ENCODE measurements at places on chromosomes 13 and 19. TPM values are rescaled to one million over a fixed set of nuclear protein-coding genes. Genes with fewer than 3 reads are reported as not detected.

DNA sequence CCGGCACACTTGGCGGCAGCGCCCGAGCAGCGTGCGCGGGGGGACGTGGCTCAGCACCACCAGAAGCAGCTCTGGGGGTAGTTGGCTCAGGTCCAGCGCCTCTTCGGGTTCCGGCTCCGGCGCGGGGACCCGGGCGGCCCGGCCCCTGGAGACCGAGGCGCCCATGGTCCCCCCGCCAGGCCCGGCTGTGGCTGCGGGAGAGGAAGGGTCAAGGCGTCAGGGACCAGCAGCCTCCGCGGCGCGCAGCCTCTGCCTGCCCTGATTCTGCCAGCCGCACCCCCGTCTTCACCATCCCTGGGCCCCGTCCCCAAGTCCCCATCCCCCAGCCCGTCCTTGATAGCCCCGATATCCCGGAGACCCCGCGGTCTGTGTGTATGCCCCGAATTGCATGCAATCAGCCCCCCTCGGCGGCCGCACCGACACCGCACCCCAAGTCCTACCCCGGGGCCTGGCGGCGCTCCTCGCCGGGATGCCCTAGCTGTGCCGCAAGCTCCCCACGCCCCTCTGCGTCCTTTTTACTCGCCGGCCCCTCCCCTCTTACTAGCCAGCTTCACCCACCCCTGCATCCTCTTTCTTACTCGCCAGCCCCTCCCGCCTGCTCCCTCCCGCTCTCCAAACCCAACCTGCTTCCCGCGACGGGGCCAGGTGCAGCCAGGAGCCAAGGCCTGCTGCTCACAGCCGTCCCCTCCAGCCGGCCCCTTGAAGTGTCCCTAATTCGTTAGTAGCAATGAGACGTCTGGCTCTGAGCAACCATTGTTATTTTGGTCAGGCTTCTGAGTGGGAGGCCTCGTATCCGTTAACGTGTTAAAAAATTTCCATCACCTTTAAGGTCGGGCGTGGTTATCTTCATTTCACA lies at the start of gene FBXO27:
Gene FBXO27, minus strand, starts transcription at position 487 of the 856 bp plus-strand sequence. Its CDS starts 322 bp downstream, at position 165.
- peak; percentile 76 for DNase-seq

The ZNF491 gene
- total RNA-seq = 0.41 TPM

- DNase-seq = peak; percentile 85
Measured at GRCh38 chr19:40797963-40798682, 868 bp upstream of the EGLN2 start.

DNA sequence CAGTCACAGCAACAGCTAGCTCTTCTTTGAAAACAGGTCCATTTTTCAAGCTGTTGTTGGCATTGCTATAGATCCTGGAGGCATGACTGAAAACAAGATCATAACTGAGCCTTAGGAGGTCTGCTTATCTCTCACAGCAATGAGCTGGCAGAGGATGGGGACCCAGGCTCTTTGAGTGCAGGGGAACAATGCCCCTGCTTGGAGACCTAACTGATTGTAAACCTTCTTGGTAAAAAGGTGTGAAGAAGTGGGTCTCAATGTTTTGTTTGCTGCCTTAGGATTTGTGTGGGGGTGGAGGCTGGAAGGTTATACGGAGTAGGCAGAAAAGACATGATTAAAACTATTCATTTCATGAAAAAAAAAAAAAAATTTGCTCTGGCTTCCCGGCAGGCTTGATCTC lies 94.6 kb downstream of the EFNB2 start:
- no peak for DNase-seq

DNA sequence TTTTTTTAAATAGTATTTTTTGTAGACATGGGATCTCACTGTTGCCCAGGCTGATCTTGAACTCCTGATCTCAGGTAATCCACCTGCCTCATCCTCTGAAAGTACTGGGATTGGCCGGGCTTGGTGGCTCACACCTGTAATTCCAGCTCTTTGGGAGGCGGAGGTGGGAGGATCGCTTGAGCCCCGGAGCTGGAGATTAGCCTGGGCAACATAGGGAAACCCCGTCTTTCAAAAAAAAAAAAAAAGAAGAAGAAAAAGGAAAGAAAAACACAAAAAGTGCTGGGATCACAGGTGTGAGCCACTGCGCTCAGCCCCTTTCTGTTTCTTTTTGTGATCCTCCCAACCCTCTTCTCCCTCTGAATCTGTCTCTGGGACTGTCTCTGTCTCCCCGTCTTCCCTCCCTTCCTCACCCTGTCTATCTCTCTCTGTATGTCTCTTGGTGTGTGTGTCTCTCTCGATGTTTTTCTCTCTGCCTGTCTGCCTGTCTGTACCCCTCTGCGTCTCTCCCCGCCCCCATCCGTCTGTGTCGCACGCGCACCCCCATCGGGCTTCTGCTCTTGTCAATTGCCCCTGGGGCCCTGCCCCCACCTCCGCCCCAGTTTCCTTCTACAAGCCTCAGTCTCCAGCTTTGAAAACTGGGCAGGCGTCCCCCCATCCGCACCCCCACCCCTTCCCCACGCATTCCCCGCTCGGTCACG lies 540 bp upstream of the ZFP36 start:
- no peak for DNase-seq

GRCh38 chr19:43639519-43640423 lies at the start of gene CADM4:
Gene CADM4 (minus strand): TSS chr19:43639850. CDS start chr19:43639790, 60 bp downstream.
- DNase-seq = no peak

The RPS15 gene
- 347 TPM for total RNA-seq

DNA sequence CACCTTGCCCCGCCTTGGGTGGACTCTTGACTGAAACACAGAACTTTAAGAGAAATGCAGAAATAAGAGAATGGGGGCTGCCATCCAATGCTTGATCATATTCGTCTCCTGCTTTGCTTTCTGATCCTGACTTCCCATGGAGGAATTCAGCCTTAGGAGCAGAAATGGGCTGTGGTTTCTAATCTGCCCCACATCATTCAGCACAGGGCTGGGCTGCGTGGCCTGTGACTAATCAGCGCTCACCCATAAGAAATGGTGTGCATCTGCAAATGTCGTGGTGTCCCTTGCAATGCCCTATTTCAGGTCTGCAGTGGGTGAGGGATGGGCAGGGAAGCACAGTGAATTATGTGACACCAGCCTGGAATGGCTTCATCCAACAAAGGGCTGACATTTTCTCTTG lies 60.7 kb upstream of the URI1 start:
- no peak for DNase-seq

The ANGPTL4 gene
- total RNA-seq = 27.5 TPM

The CACNG6 gene
- not detected for total RNA-seq

The TUBGCP3 gene
- 4.5 TPM for total RNA-seq

Measured in Caki2 (cell line).